ENCODE measurements at places on chromosomes 2 and 18.

GRCh38 chr2:10814571-10815331, 2.2 kb upstream of the PDIA6 start:
- DNase-seq: no peak

GRCh38 chr2:15953891-15954680, 13.7 kb downstream of the MYCN start:
- no peak for DNase-seq

DNA sequence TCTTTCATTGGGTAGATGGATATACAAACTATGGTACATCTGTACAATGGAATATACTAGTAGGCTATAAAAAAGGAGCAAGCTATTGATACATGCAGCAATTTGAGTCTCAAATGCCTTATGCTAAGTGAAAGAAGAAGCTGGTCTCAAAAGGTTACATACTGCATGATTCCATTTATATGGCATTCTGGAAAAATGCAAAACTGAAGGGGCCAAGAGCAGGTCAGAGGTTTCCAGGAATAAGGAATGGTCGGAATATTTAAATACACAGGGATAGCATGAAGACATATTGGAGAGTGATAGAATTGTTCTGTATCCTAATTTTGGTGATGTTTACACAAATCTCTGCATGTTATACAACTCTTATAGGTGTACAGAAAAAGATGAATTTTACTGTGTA, 85.8 kb downstream of the BABAM2 start:
- DNase-seq: no peak

DNA sequence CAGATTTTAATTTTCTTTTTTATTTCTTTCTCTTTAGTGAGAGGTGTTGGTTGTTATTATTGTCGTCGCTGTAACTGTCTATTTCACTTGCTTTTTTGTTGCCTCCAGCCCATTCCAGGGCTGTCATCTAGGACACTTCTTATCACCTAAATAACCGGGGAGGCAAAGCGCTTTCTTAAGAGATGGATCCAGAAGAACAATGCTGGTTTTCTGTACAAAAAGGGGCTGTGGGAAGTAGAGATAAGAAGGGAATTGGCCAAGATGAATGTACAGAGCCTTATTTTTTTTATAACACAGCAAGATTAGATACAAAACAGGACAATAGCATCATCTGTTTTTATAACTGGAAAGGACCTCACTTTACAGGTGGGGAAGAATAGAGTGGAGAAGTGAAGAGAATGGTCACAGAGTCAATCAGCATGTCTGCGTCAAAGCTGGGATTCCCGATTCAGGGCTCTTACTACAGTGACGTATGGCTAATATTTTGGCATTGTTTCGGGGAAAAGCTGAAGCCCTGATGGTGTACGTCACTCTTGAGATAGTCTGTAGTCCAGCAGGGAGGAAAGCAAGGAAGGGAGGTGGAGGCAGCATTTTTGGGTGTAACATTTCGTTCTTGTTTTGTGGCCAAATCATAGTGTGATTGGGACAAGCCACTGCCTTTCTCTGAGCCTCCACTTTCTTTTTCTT, 23.2 kb downstream of the IL1B start:
- DNase-seq: no peak

GRCh38 chr2:42949125-42949524, 156.7 kb upstream of the HAAO start:
- no peak for DNase-seq

- DNase-seq: no peak
Observed at GRCh38 chr2:43124687-43125057, 101.7 kb downstream of the ZFP36L2 start.

DNA sequence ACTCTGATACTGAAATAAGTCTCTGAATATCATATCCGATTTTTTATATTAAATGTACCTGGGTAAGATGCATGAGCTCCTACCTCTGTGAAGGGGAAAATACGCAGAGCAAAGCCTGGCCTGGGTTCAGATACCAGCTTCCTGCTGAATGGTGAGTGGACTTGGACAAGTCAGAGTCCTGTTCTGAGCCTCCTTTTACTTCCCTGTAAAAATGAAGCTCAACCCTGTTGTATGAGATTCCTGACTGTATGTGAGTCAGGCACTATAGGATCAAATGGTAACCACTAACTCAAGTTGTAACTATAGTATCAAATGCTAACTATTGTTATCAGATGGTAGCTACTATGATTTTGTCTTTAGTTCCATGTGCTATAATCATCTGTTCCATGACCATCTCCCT, 561.7 kb downstream of the CNTNAP5 start:
- no peak for DNase-seq

- no peak for DNase-seq
Observed at GRCh38 chr2:163863073-163863472, 127.3 kb upstream of the FIGN start.

DNA sequence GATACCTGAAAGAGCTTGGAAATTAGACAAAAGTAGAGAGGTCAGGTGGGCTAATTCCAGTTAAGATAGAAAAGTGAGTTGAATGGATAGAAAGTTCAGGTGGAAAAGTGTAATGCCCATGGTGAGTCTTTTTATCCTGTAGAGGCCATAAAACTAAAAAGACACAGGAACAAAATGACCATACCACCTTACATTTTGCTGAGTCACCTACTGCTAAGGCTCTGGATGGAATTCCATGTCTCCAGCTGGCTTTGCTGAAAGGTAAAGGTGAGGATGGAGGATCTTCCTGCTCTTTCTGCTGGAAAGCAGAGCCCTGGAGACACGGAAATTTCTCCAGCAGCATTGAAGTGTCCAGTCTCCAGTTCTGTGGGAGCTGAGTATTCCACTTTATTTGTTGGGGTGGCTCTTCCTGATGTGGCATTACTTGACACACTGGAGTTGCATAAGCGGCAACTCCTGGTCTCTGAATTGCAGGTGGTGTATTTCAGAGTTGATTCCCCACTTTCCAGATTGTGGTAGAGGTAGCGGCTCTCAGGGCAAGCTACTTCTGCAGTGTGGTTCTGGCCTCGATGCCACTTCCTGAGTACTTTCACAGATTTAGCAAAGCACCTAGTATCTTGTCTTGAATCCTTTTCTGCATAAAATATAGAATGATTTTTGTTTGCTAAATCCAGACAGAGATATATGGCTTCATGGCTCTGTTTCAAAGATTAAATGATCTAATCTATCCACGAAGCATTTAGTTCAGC, 10.7 kb downstream of the IL1RL2 start:
- DNase-seq: no peak

DNA sequence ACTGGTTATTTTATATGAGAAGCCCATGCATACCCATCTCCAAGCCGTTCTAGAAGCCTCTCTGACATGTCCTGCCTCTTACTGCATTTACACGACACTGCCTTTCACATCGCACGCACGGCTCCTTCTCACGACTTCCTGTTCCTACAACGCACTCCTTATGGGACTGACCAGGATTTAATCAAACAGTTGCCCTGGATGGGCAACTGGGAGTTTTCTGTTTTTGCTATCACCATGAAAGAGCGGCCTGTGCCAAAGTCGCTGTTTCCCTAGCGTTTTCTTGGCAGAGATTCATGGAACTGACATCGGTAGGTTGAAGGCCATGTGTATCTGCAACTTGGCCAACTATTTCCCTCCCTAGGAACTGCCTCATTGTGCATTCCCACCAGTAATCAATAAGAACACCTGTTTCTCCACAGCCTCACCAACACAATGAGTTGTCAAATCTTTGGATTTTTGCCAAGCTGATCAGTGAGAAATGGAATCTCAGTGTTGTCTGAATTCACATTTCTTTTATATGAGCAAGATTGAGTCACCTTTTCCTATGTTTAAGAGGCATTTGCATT, 97.2 kb upstream of the OTOS start:
- peak; percentile 15 for DNase-seq

DNA sequence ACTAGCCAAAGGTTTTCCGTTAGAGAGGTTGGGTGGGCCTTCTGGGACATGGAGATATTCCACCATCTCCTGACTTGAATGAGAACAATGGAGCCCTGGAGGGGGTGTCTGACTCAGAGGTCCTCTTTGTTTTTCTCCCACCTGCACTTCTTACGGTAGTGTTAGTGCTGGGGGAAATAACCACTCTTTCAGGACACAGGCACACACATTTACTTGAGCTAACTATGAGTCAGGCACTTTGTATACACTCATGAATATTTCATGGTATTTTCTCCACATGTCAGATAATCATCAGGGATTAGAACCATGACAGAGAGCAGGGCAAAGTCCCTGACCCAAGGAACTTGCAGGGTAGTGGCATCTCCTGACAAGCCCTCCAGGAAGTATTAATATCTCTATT, 439.1 kb downstream of the TSN start:
- DNase-seq: no peak

DNA sequence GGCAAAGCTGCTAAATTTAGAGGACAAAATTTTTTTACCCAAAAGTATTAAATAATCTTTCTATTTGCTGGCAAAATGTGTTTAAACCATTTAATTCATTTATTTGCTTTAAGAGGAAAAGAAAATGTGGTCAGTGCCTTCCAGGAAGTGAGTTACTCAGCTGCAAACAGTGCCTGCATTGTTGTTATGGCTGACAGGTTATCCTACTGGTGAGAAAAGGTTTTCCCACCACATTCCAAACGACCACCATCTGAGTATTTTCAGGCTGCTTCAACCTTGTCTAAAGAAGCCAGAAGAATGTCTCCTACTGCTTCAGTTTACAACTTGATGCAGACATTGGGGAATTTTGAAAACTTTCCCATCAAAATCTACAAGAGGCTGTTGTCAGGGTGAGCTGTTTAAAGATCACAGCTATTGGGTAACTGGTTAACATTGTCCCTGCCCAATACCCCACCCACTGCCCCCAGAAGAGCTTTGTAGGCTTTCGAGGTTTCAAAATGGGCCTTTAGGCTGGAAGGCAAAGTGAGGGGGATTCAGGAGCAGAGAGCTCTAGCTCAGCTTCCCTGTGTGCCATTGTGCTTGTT, 461.3 kb upstream of the FANCL start:
- no peak for DNase-seq

DNA sequence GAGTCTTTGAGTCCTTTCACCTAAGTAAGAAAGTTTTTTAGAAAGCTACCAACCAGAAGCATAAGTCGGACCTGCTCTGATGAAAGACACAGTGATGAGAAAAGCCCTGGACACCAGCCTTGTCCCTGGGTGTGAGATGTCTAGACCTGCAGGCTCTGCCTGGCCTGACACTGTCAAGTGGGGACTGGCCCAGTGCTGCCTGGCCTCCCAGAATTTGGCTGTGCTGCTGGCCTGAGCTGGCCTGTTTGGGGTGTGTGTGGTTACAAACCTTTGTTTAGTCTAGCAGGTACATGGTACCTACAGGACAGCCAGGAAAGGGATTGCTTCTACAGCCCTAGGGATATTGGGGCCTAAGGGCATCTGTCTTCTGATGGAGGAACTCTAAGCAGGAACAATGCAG, 48.3 kb downstream of the ASB1 start:
- no peak for DNase-seq

DNA sequence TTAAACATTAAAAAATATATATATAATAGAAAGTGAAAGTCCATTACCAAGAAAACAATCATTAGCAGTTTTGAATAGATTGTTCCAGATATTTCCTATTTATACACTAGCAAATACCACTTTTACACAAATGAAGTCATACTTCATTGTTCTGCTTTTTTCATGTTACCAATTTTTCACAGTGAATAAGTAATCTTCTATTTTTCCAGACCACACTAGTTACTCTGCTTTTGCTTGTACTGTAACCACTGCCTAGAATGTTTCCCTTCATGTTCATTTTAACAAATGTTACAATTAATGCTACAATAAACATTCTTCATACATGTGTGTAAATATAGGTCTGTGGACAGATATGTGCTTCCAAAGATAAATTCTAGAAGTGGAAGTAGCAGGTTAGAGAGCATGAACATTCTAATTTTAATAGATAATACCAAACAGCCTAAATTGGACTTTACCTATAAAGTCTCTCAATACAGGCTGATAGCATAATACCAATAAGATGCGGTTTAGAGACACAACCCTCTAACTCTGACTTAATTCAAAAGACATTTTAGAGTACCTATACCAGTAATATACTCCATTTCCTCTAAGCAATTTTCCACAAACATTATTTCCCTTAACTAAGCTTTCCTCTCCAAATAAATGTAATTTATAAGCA, 17.0 kb downstream of the ITSN2 start:
- no peak for DNase-seq

DNA sequence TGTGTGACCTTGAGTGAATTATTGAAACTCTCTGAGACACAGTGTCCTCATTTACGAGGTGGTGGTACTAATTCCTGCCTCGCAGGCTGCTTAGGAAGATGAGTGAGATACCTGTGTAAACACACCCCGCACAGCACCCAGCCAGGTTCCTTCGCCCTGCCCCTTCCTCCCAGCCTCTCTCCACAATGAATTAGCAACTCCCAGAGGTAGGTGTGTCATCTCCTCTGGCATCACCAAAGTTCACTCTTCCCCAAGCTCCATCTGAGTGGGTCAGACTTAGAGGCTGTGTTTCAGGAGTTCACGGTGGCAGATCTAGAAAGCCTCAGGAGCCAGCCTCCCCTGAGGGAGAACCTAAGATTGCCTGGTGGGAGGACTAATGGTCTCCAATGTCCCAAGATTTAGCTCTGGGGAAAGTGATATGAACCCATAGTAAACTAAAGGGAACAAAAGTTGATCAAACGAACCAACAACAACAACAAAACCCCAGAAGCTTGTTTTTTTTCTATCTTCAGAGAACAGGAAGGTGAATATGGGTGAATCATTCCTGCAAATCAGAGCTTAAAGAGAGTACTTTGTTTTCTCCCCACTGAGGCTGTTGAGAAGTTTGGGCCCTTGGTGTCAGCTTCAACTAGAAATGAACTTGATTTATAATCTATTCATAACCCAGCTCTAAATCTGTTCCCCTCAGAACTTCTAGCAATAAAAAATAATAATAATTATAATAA, 44.4 kb upstream of the NRP2 start:
- DNase-seq: no peak

DNA sequence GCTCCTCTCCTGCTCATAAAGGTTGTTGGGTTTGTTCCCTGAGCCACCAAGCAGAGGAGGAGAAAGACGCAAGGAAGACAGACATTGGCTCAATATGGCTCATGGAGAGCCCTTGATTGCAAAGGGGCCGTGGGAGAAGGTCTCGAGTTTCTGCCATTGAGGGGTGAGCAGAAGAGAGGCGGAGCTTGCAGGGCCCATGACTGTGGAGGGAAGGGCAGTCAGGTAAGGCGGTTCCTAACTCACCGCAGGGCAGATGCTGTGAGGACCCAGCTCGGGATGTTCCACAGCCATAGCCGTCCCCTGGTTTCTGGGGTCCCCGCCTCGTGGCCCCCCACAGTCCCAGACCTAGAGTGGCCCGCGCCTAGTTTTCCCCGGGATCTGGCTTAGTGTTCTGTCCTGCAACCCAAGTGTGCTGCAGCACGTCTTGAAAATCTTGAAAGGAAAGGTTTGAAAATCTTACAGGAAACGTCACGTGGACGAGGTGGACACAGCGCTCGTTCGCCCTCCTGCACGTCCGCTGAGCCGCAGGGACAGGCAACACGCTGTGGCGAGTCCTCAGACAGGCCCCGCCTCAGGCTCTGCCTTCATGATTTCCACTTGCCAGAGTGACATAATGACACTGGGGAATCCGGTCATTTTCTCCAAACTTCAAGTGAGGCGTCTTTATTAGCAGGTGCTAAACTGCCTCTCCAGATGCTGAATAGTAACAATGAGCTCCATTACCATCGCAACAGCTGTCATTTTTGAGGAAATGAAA, 105.5 kb upstream of the HDAC4 start:
- DNase-seq: no peak
